ENCODE measurements at places on chromosomes 1 and 21.

DNA sequence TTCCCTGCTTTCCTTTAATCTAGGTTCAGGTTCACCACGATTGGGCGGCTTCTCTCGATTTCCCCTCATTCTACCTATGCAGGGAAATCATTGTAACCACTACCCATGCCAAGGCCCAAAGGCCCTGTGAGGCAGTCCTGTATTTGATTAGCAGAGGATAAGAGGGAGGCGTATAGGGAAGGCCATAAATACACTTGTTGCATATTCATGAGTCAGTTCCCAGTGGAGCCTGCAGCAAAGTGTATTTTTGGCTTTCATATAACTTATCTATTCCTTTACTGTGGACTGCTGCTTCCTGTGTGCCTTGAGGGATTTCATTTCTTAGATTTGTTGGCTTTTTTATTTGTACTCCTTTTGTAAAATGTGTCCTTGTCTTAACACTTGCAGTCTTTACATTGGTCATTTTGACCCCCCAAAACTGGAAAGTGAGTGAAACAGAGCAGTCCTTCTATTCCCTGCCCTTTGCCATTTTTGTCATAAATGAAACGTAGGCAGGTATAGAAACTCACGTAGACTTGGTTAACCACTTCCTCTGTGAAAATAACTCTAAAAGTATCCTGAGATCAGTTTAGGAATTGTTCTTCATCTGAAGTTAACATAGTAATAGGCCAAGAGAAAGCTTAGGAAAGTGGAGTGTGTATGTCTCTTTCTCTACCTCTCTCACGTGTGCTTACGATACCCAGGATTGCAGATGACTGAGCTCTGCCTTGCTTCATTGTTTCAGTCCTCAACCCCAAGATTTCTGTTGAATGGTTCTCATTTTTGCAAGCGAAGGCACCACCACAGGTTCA is 19.6 kb upstream of the KCNQ4 start:
- DNase-seq, result no peak

- no peak for DNase-seq
Measured at GRCh38 chr1:74861867-74862266, 128.9 kb downstream of the TYW3 start.

GRCh38 chr1:234921266-234922062 is 207.2 kb downstream of the TOMM20 start:
- no peak for DNase-seq

GRCh38 chr1:226723657-226724532 is 15.2 kb downstream of the ITPKB start:
- no peak for DNase-seq

DNA sequence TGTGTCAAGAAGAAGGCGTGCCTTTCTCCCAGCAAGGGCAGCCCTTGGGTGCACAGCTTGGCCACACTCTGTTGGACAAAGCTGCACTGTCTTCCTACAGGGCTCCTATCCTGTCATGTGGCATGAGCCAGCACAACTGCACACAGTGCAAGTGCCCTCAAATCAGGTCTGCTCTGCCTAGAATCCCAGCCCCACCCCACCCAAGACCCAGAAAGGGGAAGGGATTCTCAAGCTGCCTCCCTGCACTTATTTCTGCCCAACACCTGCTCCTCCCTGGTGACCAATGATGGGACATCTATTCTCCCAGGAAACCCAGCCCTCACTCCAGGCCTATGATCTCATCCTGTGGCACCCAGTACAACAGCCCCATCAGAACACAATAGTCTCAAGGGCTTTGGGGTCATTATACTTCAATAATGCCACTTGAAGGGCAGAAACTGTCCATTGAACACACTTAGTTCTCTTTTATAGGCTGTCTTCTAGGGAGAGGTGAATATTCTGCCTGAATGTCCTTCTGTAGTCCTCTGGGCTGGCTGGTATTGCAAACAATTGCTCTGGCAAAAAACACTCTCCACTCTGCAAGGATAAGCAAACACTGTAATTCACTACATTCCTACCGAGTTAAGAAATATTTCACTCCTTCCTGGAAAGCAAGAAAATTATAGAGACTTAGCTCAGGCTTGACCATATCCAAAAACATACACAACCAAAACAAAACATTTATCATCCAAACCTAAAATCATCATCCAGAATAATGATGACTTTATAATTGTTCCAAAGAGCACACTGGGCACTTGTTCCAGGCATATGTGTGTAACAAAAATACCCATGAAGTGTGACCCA is 43.1 kb upstream of the IGSF3 start:
- no peak for DNase-seq

DNA sequence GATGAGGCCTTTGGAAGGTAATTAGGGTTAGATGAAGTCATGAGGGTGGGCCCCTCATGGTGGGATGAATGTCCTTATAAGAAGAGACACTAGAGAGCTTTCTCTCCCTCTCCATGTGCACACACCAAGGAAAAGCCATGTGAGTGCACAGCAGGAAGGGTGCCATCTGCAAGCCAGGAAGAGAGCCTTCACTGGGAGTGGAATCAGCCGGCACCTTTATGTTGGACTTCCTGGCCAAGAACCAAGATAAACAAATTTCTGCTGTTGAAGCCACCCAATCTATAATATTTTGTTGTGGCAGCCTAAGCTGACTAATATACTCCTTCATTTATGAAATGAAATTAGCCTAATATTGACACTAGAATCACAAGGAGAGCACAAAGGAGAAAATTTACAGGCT is 38.2 kb upstream of the PKP1 start:
- no peak for DNase-seq

DNA sequence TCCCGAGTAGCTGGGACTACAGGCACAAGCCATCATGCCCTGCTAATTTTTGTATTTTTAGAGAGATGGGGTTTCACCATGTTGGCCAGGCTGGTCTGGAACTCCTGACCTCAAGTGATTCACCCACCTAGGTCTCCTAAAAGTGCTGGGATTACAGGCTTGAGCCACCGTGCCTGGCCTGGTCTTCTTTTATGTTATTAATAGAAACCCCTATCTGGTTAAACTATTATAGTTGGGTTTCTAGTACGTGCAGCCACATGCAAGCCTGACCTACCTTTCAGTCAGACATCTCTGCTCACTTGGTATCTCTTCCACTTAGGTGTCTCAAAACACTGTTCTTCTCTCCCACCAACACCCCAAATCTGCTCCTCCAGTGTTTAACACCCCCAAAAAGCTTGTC is 34.4 kb downstream of the PSEN2 start:
- DNase-seq, result no peak

- DNase-seq, result no peak
Measured at GRCh38 chr1:204454476-204454875, 40.1 kb downstream of the PIK3C2B start.
